ENCODE measurements at places on chromosomes 2 and 18. TPM values are rescaled to one million over a fixed set of nuclear protein-coding genes. Genes with fewer than 3 reads are reported as not detected.

DNA sequence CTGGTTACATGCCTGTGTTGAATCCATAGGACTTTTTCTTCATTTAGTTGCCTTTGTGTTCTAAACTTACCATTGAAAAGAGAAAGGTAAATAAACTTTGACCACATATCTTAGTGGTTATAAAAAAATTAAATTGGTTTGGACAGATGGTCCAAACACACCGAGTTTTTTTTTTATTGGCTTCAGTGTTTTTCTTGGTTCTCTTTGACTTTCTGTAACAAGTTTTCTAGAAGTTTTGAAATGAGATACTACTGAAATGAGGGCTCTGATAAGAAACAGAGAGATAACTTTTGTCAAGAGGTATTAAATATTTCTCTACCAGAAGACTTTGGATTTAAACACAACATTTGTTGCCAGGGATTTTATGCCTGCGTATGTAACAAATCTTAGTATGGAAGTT is 20.7 kb downstream of the SPTBN1 start:
- H3K4me1 ChIP-seq: no peaks in the 10 kb centered on the region
- no peak overlapping the region for H3K4me3 ChIP-seq
- no peak for DNase-seq

- no peaks in the 10 kb centered on the region for H3K27me3 ChIP-seq
- peak; percentile 75 for DNase-seq
Measured at GRCh38 chr2:3602553-3603339, 7.8 kb downstream of the COLEC11 start.

GRCh38 chr2:94964193-94964592 is 61.3 kb upstream of the MAL start:
- DNase-seq: no peak
- no peak overlapping the region for H3K27ac ChIP-seq
- no peaks in the 10 kb centered on the region for H3K36me3 ChIP-seq
- H3K4me3 ChIP-seq: no peak overlapping the region
- peaks cover 2% of the 10 kb centered on the region for H3K27me3 ChIP-seq

GRCh38 chr2:215847056-215847455 is 166.3 kb downstream of the MREG start:
- H3K4me1 ChIP-seq: no peaks in the 10 kb centered on the region
- DNase-seq: no peak
- H3K36me3 ChIP-seq: no peaks in the 10 kb centered on the region

DNA sequence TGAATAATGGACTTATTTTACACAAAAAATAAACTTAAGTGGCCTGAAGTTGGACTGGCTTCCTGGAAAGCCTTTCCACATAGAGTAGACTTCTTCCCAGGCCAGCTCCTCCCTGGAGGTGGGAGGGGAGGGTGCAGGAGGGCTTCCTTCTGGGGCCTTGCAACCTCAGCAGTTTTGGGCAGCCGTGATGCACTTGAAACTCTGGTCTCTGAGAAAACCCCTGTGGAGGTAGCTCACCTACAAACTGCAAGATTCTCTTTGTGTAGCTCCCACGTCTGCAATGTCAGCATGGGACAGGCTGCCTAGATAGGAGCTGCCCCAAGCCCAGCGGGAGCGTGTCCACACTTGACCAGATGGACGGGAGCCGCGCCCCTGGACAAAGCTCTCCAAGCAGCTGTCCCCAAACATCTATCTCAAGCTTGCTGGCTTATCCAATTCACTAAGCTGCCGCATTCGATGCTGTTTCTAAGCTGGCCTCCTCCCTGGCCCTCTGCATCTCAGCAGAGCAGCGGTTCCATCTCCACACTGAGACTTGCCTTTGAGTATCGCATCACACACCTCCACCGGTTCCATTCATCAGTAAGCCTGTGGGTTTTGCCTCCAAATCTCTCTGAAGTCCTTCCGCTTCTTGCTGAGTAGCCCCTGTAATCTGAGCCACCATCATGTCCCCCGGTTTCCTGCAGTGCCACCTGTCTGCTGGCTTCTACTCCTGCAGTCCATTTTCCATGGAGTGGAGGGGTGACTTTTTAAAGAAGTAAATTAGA is 1.6 kb upstream of the LPIN1 start:
- peak overlapping the region; percentile 54 for H3K4me3 ChIP-seq
- H3K27me3 ChIP-seq: no peaks in the 10 kb centered on the region
- H3K36me3 ChIP-seq: no peaks in the 10 kb centered on the region
- peak; percentile 81 for DNase-seq

DNA sequence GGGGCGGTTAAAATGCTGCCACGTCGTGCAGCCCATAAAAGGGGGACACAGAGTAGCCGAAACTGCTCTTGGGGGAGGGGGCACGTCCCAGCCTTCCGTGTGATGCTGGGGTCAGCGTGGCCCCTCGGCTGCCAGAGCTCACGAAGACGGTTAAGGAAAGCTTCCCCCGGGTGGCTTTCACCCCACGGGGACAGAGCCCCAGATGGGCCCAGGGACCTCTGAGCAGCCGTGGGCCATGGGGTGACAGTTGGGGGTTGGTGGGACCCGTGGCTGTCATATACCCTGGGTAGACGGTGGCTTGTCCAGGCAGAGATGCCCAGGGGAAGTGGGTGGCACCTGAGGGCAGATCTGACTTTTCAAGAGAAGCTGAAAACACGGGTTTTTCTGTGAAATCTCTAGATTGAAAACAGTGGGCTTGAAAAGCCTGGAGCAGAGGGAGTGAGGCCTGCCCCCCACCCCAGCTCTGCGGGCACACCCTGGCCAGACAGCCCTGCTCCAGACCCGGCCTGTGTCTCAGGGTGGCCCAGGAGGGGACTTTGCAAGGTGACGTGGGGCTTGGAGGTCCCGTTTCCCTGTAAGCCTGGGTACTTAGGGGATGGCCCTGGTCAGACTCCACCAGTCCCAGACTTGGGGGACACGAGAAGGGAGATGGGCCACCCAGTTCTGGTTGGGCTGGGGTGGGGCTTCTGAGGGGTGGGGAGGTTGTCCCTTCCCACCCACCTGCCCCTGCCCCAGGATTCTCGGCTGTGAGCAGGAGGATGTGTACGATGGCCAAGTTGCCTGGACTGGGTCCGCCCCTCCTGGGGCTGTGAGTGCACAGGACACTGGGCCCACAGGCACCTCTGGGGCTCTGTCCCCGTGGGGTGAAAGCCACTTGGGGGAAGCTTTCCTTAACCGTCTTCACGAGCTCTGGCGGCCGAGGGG is 652 bp downstream of the NEU4 start:
- no peaks in the 10 kb centered on the region for H3K36me3 ChIP-seq
- DNase-seq: peak; percentile 59
- no peak overlapping the region for H3K27ac ChIP-seq

GRCh38 chr18:11760498-11761167 is 71.6 kb downstream of the GNAL start:
- no peak for DNase-seq
- H3K27me3 ChIP-seq: no peaks in the 10 kb centered on the region
- H3K27ac ChIP-seq: no peak overlapping the region
- H3K4me1 ChIP-seq: no peaks in the 10 kb centered on the region
- H3K4me3 ChIP-seq: no peak overlapping the region

GRCh38 chr18:21194871-21195771 is 46.9 kb upstream of the GREB1L start:
- no peak overlapping the region for H3K4me3 ChIP-seq
- DNase-seq: no peak
- no peak overlapping the region for H3K27ac ChIP-seq
- peaks cover 22% of the 10 kb centered on the region for H3K27me3 ChIP-seq
- H3K36me3 ChIP-seq: no peaks in the 10 kb centered on the region

DNA sequence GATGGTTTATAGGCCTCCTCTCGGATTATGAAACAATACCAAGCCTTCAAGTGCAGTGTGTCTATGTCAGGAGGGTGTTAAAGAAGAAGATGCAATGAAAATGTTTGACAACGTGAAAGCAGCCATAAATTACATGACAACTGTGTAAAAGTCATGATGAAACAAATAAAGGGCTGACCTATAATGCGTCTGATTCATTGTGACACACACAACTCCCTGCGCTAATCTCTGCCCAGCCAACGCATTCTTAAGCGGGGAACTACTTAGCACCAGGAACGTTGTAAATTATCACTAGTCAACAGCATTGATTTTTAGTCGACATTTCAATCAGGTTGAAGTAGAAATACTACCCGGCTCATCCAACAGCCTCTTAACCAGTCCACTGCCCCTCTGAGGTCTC is 26.8 kb downstream of the BCL11A start:
- H3K4me1 ChIP-seq: peaks cover 38% of the 10 kb centered on the region
- H3K36me3 ChIP-seq: peaks cover 10% of the 10 kb centered on the region
- no peak overlapping the region for H3K4me3 ChIP-seq
- H3K27ac ChIP-seq: no peak overlapping the region

DNA sequence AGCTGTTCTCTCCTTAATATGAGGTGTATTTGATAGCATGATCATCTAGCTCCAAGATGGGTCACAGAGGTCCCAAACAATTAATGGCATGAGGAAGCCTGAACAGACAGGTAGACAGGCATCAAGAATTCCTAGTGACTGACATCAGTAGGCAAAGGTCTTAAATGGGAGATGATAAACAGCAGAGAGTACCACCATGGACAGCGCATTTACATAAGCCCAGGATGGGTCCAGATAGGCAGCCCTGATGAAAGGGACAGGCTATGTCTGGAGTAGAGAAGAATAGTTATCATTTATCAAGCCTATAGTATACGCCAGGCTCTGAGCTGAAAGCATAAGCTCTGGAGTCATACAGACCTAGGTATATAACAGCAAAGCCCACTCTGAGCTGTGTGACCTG is 434.7 kb upstream of the SETBP1 start:
- no peak overlapping the region for H3K27ac ChIP-seq
- no peak for DNase-seq
- H3K4me1 ChIP-seq: no peaks in the 10 kb centered on the region
- no peaks in the 10 kb centered on the region for H3K36me3 ChIP-seq
- no peak overlapping the region for H3K4me3 ChIP-seq
- no peaks in the 10 kb centered on the region for H3K27me3 ChIP-seq

DNA sequence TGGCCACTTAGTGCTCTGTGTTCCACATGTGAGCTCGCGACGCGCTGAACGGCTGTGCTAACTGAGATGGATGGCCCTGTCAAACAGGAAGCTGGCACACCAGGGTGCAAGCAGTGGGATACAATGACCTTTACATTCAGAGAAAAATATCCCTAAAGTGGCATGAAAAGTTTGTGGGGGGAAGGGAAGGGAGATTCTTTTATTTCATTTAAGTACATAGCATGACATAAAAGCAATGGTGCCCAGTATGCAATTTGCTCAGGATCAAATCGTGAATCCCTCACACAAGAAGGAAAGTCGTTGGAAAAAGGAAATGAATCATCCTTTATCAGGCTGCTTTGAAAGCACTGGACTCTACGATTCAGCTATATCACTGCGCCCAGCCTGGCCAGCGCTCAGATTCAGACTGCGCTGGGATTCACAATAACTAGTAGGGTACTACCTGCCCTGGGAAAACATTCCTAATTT is 26.0 kb downstream of the SATB2 start:
- no peaks in the 10 kb centered on the region for H3K4me1 ChIP-seq
- DNase-seq: no peak
- H3K4me3 ChIP-seq: no peak overlapping the region

DNA sequence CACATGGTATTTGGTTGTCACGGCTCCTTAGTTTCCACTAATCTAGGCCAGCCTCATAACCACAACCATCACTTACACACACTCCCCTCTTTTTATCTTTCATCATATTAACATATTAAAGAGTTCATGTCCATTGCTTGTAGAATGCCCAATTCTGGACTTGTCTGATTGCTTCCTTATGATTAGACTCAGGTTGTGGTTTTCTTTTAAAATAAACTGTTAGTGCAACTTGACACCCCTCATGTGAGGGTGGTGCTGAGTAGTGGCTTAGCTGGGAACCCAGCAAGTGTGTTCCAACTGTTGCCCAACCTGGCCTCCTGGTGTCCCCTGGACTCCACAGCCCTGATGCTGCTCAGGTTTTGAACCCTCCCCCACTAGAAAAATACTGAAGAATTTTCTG is 20.1 kb upstream of the CD207 start:
- no peak overlapping the region for H3K4me3 ChIP-seq
- no peaks in the 10 kb centered on the region for H3K4me1 ChIP-seq
- no peak overlapping the region for H3K27ac ChIP-seq
- no peak for DNase-seq

GRCh38 chr2:239500574-239501550 is 100.0 kb upstream of the HDAC4 start:
- H3K36me3 ChIP-seq: no peaks in the 10 kb centered on the region
- H3K4me3 ChIP-seq: no peak overlapping the region
- peak overlapping the region; percentile 97 for H3K27ac ChIP-seq

The CYP27A1 gene
- total RNA-seq: 18.7 TPM

The CCDC85A gene
- total RNA-seq: 0.70 TPM

The HOXD1 gene
- 1.4 TPM for total RNA-seq

The MORN2 gene
- total RNA-seq: 5.4 TPM

The SAG gene
- total RNA-seq: not detected

The MZT2A gene
- 44.8 TPM for total RNA-seq
